ENCODE measurements at places on chromosomes 6 and 20. TPM values are rescaled to one million over a fixed set of nuclear protein-coding genes. Genes with fewer than 3 reads are reported as not detected.

The SLC13A3 gene
- total RNA-seq, result 0.12 TPM

The TMEM244 gene
- total RNA-seq, result not detected

The C20orf96 gene
- 9.4 TPM for total RNA-seq

The PHF20 gene
- total RNA-seq, result 25.9 TPM

The FERMT1 gene
- 18.5 TPM for total RNA-seq

The CST1 gene
- total RNA-seq, result 1.4 TPM

The SMLR1 gene
- not detected for total RNA-seq

The TFAP2D gene
- not detected for total RNA-seq

The TFAP2A gene
- total RNA-seq, result 17.3 TPM

The TPBG gene
- total RNA-seq, result 54.1 TPM

The OR2B6 gene
- total RNA-seq, result 0.25 TPM

The F13A1 gene
- not detected for total RNA-seq

The PAX1 gene
- not detected for total RNA-seq

The PSMB8 gene
- 23.6 TPM for total RNA-seq

The SLC17A3 gene
- 1.00 TPM for total RNA-seq

The ROMO1 gene
- total RNA-seq, result 323 TPM

The NKX2-2 gene
- not detected for total RNA-seq

The LRRC73 gene
- total RNA-seq, result 1.3 TPM

Measured in A549 treated with DMSO at 1 μM for 4 hours (cell line).